CD4-positive, alpha-beta T cell (primary cell): ENCODE measurements at places on chromosomes 4 and X.

GRCh38 chr4:119238068-119238722 is 25.7 kb downstream of the USP53 start:
- no peak for DNase-seq
- H3K36me3 ChIP-seq: peaks cover 14% of the 10 kb centered on the region
- H3K4me3 ChIP-seq: no peak overlapping the region
- no peak overlapping the region for H3K27ac ChIP-seq
- H3K4me1 ChIP-seq: peaks cover 6% of the 10 kb centered on the region
- H3K27me3 ChIP-seq: no peaks in the 10 kb centered on the region

- DNase-seq: peak; percentile 11
- no peak overlapping the region for H3K27ac ChIP-seq
- H3K4me3 ChIP-seq: no peak overlapping the region
- no peaks in the 10 kb centered on the region for H3K36me3 ChIP-seq
- peaks cover 12% of the 10 kb centered on the region for H3K4me1 ChIP-seq
- no peaks in the 10 kb centered on the region for H3K27me3 ChIP-seq
These were observed 47.8 kb upstream of the SETD7 start for GRCh38 chr4:139603576-139604410.

GRCh38 chrX:97616883-97617530 is 733.3 kb downstream of the RPA4 start:
- H3K4me3 ChIP-seq: no peak overlapping the region
- no peaks in the 10 kb centered on the region for H3K4me1 ChIP-seq
- no peaks in the 10 kb centered on the region for H3K27me3 ChIP-seq
- no peaks in the 10 kb centered on the region for H3K36me3 ChIP-seq
- no peak for DNase-seq

DNA sequence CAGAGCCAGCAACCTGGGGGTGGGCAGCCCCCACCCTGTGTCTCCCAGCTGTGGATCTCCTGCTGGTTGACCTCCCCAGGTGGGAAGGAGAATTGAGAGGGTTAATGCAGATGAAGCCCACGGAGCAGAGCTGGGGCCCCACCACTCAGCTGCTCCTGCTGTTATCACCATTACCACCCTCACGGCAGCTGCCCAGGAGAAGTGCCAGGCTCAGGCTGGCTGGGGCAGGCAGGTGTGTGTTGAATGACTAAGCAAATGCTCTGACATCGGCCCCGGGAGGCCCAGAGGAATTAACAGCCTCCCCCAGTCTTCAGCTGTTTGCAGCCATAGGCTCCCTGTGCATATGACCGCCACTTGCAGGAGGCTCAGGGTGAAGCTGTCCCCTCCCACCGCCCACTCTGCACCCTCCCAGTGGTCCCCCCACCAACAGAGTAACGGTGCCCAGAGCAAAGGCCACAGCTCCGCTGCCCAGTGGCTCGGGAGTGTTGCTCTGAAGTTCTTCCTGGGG is 133.8 kb downstream of the CPZ start:
- no peak for DNase-seq
- no peaks in the 10 kb centered on the region for H3K4me1 ChIP-seq
- no peak overlapping the region for H3K27ac ChIP-seq
- no peaks in the 10 kb centered on the region for H3K36me3 ChIP-seq

DNA sequence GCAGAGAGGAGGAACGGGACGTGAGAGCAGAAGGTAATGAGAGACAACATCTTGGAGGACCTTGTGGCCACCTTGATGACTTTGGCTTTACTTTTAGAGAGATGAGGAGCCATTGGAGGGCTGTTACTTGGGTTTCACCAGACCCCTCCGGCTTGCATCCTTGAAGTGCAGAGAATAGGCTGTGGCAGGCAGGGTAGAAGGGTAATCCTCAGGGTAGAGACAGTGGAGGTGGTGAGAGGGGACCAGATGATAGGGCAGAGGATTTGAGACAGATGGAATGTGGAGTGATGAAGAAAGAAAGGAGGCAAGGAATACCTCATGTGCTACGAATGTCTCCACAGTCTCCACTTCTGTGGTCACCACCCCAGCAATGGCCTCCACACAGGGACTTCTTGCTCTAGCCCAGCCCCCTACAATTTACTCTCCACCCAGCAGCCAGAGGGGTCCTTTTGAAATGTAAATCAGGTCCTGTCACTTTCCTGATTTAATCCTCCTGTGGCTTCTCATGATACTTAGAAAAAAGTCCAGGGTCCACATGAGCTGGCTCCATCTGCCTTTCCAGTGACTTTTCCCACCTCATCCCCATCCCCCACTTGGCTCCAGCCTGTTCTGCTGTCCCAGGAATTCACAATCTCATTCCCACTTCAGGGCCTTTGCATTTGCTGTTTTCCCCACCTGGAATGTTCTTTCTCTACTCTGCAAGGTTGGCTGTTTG is 115.0 kb downstream of the PJA1 start:
- no peaks in the 10 kb centered on the region for H3K27me3 ChIP-seq
- no peaks in the 10 kb centered on the region for H3K4me1 ChIP-seq
- no peak overlapping the region for H3K4me3 ChIP-seq
- H3K27ac ChIP-seq: no peak overlapping the region
- no peaks in the 10 kb centered on the region for H3K36me3 ChIP-seq

DNA sequence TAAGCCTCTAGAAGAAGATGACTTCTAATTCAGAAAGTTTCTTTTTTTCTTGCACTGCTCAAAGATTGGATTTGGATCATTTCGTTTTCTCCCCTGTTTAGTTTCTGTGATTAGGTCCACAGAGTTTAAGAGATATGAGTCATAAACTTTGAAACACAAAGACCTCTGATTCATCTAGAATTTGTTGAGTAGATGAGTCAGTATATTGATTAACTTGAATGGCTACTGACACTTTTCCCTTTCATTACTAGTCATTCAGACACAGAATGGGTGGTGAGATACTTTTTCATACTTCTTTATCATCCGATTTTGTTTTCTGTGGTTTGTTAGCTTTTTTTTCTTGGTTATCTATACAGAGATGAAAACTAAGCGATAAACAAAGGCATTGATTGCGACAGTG is 34.1 kb upstream of the AFF2 start:
- H3K27ac ChIP-seq: no peak overlapping the region
- no peak for DNase-seq
- no peaks in the 10 kb centered on the region for H3K27me3 ChIP-seq
- H3K4me1 ChIP-seq: no peaks in the 10 kb centered on the region
- no peaks in the 10 kb centered on the region for H3K36me3 ChIP-seq

DNA sequence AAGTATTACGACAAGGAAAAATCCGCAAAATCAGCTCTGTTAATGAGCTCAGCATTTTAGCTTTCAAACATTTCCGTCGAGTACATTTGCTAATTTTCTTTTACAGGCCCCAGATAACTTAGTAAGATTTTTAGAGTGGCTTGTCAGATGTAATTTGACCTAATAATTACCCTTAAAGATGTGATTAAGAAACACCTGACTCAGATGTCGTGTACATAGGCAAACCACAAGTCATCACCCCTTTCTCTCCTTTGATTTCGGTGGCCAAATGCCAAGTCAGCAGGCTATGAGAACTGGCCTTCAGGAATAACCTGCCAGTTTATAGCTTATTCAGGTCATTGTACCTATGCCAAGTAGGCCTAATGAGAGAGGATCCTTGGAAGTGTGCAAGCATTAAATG is 369.6 kb downstream of the PCDH7 start:
- no peak for DNase-seq
- no peaks in the 10 kb centered on the region for H3K4me1 ChIP-seq
- H3K27ac ChIP-seq: no peak overlapping the region
- H3K27me3 ChIP-seq: no peaks in the 10 kb centered on the region
- H3K4me3 ChIP-seq: no peak overlapping the region
- H3K36me3 ChIP-seq: no peaks in the 10 kb centered on the region

- H3K4me3 ChIP-seq: no peak overlapping the region
- H3K27me3 ChIP-seq: no peaks in the 10 kb centered on the region
- no peak overlapping the region for H3K27ac ChIP-seq
- no peaks in the 10 kb centered on the region for H3K36me3 ChIP-seq
- DNase-seq: no peak
These were observed 26.1 kb upstream of the CXCL13 start for GRCh38 chr4:77579406-77580076.

- no peak overlapping the region for H3K27ac ChIP-seq
- no peaks in the 10 kb centered on the region for H3K27me3 ChIP-seq
- H3K36me3 ChIP-seq: peaks cover 77% of the 10 kb centered on the region
- H3K4me3 ChIP-seq: no peak overlapping the region
- DNase-seq: no peak
These were observed 65.3 kb upstream of the NDUFC1 start for GRCh38 chr4:139367421-139368090.

GRCh38 chrX:125205918-125206665 is 113.6 kb upstream of the TEX13C start:
- peaks cover 43% of the 10 kb centered on the region for H3K27me3 ChIP-seq
- no peak for DNase-seq
- H3K27ac ChIP-seq: no peak overlapping the region
- H3K36me3 ChIP-seq: no peaks in the 10 kb centered on the region

DNA sequence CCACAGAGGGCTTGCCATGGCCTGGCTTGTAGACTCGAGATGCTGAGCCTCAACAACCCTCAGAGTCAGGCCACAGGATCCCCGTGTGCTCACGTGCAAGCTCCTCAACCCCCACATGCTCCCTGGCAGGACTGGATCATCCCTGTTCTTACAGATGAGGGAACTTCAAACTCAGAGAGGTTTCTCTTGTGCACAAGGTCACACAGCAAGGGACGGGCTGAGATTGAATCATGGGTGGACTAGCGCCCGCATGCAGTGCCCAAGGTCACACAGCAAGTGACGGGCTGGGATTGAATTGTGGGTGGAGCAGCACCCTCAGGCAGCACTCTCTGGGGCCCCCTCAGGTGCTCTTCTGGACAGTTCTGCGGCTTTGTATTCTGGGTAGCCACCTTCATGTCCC is 60.6 kb upstream of the AFAP1 start:
- H3K27ac ChIP-seq: no peak overlapping the region
- H3K27me3 ChIP-seq: no peaks in the 10 kb centered on the region
- no peak overlapping the region for H3K4me3 ChIP-seq
- DNase-seq: no peak
- no peaks in the 10 kb centered on the region for H3K36me3 ChIP-seq
- no peaks in the 10 kb centered on the region for H3K4me1 ChIP-seq

- no peak for DNase-seq
- no peak overlapping the region for H3K27ac ChIP-seq
- no peaks in the 10 kb centered on the region for H3K36me3 ChIP-seq
- no peak overlapping the region for H3K4me3 ChIP-seq
- H3K27me3 ChIP-seq: no peaks in the 10 kb centered on the region
- H3K4me1 ChIP-seq: peaks cover 28% of the 10 kb centered on the region
These were observed 46.6 kb downstream of the FAM193A start for GRCh38 chr4:2583092-2583491.

GRCh38 chr4:106238820-106239420 is 77.1 kb downstream of the TBCK start:
- H3K27ac ChIP-seq: no peak overlapping the region
- H3K4me3 ChIP-seq: no peak overlapping the region
- no peaks in the 10 kb centered on the region for H3K27me3 ChIP-seq
- DNase-seq: no peak
- H3K36me3 ChIP-seq: peaks cover 27% of the 10 kb centered on the region

DNA sequence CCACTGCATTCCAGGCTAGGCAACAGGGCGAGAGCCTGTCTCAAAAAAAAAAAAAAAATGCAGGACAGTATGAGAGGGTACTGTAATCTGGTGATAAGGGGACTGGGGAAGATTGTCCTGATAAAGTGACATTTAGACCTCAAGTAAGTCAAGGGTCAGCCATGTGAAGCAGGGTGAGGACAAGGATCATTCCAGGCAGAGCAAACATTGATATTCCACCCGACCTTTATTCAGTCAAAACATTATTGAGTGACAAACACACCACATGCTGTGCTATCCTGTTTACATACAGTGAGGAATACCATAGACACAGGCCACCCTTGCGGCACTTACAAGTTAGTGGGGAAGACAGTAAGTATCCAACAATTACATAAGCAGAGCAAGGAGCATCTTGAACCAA is 64.4 kb downstream of the SLC9A6 start:
- H3K27me3 ChIP-seq: no peaks in the 10 kb centered on the region
- no peak for DNase-seq
- H3K27ac ChIP-seq: no peak overlapping the region
- H3K36me3 ChIP-seq: no peaks in the 10 kb centered on the region
- no peaks in the 10 kb centered on the region for H3K4me1 ChIP-seq
- no peak overlapping the region for H3K4me3 ChIP-seq

GRCh38 chr4:109989044-109989443 is 76.4 kb downstream of the EGF start:
- H3K27ac ChIP-seq: no peak overlapping the region
- no peaks in the 10 kb centered on the region for H3K4me1 ChIP-seq
- H3K27me3 ChIP-seq: no peaks in the 10 kb centered on the region
- H3K36me3 ChIP-seq: no peaks in the 10 kb centered on the region

DNA sequence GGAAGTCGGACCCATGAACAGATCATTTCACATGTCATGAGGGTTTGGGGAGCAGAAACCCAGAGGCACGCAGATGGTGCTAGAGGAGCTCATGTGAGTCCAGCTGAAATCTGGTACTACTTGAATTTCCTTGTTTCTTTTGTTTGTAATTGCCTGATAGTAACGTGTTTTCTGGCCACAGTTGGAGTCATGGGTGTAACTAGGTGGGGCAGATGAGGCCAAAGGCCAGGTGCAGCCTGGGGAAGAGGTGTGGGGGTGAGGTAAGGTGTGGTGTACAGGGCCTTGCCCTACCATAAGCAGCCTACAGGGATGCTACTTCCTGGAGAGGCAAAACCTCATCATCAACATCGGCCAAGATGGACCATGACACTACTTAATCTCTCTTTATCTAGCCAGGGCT is 271.4 kb downstream of the PTTG2 start:
- no peaks in the 10 kb centered on the region for H3K27me3 ChIP-seq
- no peak overlapping the region for H3K27ac ChIP-seq
- no peak for DNase-seq
- H3K4me1 ChIP-seq: no peaks in the 10 kb centered on the region
- no peaks in the 10 kb centered on the region for H3K36me3 ChIP-seq
- H3K4me3 ChIP-seq: no peak overlapping the region

DNA sequence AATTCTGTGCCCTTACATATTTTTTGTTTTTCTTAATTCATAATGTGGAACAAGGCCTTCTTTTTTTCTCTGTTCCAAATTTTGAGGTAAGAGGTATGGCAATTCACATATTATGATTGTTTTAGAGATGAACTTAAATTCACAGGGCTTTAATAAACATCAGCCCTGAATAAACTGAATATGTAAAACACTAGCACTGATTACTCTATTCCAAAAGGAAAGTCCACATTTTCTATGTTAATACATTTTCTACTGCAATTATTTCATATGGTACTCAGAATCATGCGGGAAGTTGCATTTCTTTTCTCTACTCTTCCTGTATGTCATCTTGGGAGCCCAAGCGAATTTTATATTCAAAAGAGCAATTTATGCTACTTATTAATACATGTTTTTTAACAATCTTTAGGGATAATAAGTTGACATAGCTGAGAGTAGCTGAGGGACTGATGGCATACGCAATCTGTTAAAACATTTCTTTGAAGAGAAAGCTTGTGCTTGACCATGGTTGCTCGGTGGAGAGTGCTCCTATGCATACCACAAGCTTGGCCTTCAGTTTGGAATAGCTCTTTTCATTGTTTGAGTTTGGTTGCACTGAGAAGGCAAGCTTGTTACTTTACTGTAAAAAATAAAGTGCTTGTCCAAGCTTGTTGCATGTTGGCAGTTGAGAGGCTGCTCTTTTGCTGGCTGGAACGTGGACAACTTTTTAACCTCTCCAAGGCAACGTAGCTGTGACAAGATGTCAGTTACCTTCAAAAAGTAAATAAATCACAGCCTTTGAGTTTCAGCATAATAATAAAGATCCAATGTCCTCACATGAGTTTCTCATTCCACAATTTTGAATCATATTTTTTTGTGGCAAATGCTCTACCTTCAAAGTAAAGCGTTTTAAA is 196.3 kb upstream of the SPRY1 start:
- no peaks in the 10 kb centered on the region for H3K4me1 ChIP-seq
- H3K36me3 ChIP-seq: peaks cover 2% of the 10 kb centered on the region
- no peaks in the 10 kb centered on the region for H3K27me3 ChIP-seq
- H3K27ac ChIP-seq: no peak overlapping the region
- DNase-seq: no peak
